ENCODE measurements at places on chromosomes 1 and 21.

- H3K27me3 ChIP-seq, result no peaks in the 10 kb centered on the region
- peak overlapping the region; percentile 63 for H3K27ac ChIP-seq
- H3K36me3 ChIP-seq, result no peaks in the 10 kb centered on the region
- H3K4me1 ChIP-seq, result no peaks in the 10 kb centered on the region
Measured at GRCh38 chr1:12178511-12178910, 11.7 kb downstream of the TNFRSF1B start.

DNA sequence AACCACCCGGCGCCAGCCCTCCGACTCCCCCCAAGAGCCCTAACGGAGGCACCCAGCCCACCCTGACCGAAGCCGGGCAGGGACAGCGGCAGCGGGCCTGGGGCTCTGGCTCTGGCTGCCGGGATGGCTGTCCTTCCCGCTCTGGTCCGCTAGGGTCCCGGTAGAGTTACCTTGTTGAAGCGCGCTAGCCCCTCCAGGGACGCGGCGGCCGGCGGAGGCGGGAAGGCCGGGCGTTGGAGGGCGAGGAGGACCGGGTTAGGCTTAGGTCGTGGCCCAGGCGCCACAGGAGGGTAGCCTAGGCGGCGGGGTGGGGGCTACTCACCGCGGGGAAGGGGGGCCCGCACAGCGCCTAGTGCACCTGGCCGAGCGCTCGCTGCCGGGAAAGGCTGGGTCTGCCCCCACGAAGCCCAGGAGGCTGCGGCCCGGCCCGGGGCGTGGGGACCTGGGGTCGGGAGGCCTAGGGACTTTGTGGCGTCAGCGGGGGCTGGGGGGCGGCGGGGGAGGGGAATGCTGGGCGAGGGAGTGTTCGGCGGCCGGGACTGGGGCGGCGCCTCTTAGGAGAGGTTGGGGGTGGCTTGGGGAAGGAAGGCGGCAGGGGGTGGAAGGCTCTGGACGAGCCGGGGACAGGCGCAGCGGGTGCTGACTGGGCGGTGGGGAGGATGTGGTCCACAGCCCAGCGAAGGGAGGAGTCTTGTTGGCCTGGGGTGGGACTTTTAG lies at the start of gene TRIM17:
Gene TRIM17 (minus strand): TSS at position 645 of the 717 bp plus-strand sequence. CDS start 1,789 bp downstream, outside the sequence.
- peak within 1 kb of the TSS; percentile 44 for H3K4me3 ChIP-seq
- H3K4me1 ChIP-seq, result peaks cover 10% of the 10 kb centered on the region
- no peak for DNase-seq

DNA sequence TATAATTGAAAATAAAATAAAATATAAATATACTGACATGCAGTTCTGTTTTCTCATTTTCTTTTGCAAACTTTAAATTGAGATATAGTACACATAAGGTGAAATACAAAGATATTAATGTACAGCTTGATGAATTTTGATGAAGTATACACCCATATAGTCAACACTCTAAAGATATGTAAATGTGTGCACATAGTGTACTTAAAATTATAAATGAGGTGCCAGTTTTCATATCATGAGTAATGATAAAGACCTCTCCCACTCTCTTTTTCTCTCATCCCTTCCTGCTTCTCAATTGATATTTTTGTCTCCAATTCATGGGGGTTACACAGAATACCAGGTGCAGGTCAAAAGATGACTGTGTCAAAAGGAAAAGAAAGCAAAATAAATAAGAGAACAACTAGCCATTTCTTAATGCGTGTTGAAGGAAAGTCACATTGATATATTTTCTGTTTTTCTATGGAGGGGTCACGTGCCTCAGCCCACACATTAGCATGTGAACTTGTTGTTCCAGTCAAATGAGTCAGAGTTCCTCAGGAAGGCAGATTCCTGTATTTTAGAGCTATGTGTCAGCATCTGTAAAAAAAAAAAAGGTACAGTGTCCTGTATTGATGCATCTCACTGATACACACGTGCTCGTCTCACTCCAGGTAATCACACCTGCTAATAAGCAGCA lies 64.3 kb upstream of the HOOK1 start:
- no peak overlapping the region for H3K4me3 ChIP-seq
- H3K27me3 ChIP-seq, result no peaks in the 10 kb centered on the region
- H3K36me3 ChIP-seq, result no peaks in the 10 kb centered on the region
- no peak overlapping the region for H3K27ac ChIP-seq
- H3K4me1 ChIP-seq, result peaks cover 3% of the 10 kb centered on the region
- peak; percentile 69 for DNase-seq

- no peak for DNase-seq
- H3K27ac ChIP-seq, result no peak overlapping the region
- H3K27me3 ChIP-seq, result no peaks in the 10 kb centered on the region
- no peaks in the 10 kb centered on the region for H3K4me1 ChIP-seq
- H3K4me3 ChIP-seq, result no peak overlapping the region
Measured at GRCh38 chr21:36171741-36172331, 15.2 kb downstream of the DOP1B start.

DNA sequence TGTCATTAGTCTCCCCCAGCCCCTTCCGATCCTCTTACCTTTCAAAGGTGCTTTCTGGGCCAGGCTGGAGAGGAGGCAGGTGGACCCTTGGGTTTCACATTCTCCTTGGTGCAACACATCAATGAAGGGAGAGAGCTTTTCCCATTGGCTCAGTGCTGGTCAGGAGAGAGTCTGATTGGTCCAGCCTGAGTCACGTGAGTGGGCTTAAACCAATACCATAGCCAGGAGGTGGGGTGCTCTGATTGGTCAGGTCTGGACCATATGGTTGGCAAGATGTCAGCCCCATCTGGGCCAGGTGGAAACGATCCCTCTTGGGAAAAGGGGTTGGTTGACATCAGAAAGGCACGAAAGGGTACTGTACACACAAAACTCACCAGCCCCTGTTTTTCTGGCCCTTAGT lies 44.8 kb upstream of the ABCG1 start:
- no peaks in the 10 kb centered on the region for H3K36me3 ChIP-seq
- H3K27ac ChIP-seq, result no peak overlapping the region
- no peak for DNase-seq
- no peaks in the 10 kb centered on the region for H3K27me3 ChIP-seq

DNA sequence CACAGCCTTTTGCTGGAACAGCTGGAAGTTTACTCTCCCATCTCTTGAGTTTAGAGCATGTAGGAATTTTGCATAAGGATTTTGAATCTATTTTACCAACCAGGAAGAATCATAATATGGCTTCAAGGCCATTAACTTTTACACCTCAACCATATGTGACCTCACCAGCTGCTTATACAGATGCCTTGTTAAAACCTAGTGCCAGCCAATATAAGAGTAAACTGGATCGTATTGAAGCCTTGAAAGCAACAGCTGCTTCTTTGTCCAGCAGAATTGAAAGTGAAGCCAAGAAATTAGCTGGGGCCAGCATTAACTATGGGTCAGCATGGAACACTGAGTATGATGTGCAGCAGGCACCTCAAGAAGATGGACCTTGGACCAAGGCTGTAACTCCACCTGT lies 65.4 kb downstream of the CEP350 start:
- H3K4me1 ChIP-seq, result no peaks in the 10 kb centered on the region
- no peaks in the 10 kb centered on the region for H3K27me3 ChIP-seq
- no peak for DNase-seq
- H3K4me3 ChIP-seq, result no peak overlapping the region
- peaks cover 83% of the 10 kb centered on the region for H3K36me3 ChIP-seq
- no peak overlapping the region for H3K27ac ChIP-seq

DNA sequence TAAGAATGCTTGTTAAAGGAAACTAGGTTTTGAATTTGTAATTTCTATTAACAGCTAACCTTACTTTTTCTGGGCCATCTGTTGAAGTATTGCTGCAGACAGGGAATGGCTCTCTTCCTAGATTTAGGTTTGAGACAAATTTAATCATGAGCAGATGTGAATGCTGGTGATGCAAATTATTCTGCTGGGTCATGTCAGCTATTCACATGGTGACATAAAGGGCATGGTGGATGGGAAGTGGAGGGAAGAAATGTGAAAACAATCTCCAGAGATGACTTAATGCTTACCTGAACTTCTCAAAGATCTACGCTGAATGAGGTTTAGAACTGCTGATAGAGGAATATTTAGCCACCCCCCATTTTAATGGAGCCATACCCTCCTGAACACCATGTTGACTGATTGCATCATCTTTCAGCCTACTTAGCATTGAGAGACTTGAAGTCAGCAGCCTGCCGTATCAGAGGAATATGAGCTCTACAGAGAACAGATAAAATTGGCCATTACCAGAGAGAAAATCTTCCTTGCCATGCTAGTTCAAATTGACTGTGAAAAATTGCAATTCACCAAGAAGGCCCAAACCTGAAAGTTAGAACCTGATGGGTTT lies 138.8 kb downstream of the HHAT start:
- no peaks in the 10 kb centered on the region for H3K27me3 ChIP-seq
- H3K4me1 ChIP-seq, result no peaks in the 10 kb centered on the region
- no peak for DNase-seq
- no peak overlapping the region for H3K4me3 ChIP-seq
- no peak overlapping the region for H3K27ac ChIP-seq
- H3K36me3 ChIP-seq, result no peaks in the 10 kb centered on the region

- no peaks in the 10 kb centered on the region for H3K27me3 ChIP-seq
- DNase-seq, result no peak
- H3K27ac ChIP-seq, result no peak overlapping the region
- H3K4me1 ChIP-seq, result no peaks in the 10 kb centered on the region
- no peak overlapping the region for H3K4me3 ChIP-seq
- H3K36me3 ChIP-seq, result no peaks in the 10 kb centered on the region
Measured at GRCh38 chr1:175629318-175629694, 114.1 kb downstream of the TNR start.

DNA sequence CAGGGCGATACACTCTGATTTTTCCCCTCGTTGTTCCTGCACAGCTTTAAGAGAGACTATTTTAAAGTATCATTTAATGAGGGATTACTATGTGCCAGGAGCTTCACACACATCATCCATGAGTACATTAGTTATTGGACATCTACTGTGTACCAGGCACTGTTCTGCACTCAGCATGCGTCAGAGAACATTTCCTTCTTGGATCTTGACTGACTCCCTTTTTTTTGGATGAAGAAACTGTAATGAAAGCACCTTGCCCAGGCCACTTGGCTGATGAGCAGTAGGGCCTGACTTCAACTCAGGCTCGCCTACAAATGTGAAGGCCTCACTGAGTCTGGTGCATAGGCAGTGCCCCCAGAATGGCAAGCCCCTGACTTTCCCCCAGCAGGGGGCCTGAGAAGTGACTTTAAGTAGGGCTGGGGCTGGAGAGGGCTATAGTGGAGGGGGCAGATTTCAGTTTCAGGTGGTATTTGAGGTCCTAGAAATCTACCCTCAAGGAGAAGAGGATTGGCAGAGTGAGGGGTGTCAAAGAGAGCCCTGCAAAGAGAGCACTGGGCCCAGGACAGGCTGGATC lies 50.0 kb downstream of the PTPRU start:
- no peak overlapping the region for H3K4me3 ChIP-seq
- no peaks in the 10 kb centered on the region for H3K4me1 ChIP-seq
- H3K27me3 ChIP-seq, result no peaks in the 10 kb centered on the region
- H3K36me3 ChIP-seq, result peaks cover 23% of the 10 kb centered on the region

GRCh38 chr1:110068646-110069403 lies 1.6 kb downstream of the ALX3 start:
- DNase-seq, result no peak
- peak overlapping the region; percentile 29 for H3K4me3 ChIP-seq
- peaks cover 31% of the 10 kb centered on the region for H3K27me3 ChIP-seq
- no peaks in the 10 kb centered on the region for H3K36me3 ChIP-seq

DNA sequence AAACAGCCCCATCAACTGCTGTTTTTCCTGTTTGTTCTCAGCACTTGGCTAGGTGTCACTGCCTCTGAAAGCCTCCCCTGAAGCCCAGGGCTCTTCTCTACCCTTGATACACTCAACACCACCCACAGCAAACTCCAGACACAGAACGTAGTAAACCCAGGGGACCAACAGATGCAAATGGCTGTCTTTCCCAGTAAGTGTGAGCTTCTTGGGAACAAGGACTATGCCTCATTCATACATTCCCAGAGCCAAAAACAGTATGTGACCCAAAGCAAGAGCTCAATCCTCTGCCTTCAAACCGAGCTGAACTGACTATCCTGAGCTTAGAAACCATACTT lies 4.4 kb downstream of the LBR start:
- H3K4me3 ChIP-seq, result no peak overlapping the region
- peaks cover 26% of the 10 kb centered on the region for H3K4me1 ChIP-seq
- peaks cover 8% of the 10 kb centered on the region for H3K36me3 ChIP-seq
- H3K27me3 ChIP-seq, result no peaks in the 10 kb centered on the region
- no peak for DNase-seq

DNA sequence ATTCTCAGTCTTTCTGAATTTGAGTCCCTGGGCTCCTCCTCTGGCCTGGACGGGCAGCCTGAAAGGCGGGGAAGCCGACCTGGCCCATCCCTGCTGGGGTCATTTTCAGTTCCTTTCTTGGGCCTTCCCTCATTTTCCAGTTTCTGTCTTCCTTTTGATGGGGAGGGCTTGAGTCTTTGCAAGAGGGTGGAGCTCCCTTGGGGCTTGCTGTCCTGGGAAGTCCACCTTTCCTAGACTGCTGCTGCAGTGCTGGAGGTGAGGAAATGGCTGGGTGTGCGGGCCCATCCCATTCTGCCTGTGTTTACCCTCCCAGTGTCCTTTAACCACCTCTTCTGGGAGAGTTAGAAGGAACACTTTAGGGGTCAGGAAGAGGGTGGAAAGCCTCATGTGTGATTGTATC lies 40.4 kb upstream of the SYNC start:
- H3K4me3 ChIP-seq, result peak overlapping the region; percentile 99
- no peaks in the 10 kb centered on the region for H3K36me3 ChIP-seq
- DNase-seq, result no peak
- peak overlapping the region; percentile 93 for H3K27ac ChIP-seq
- H3K27me3 ChIP-seq, result no peaks in the 10 kb centered on the region

GRCh38 chr1:29280409-29281131 lies 44.2 kb downstream of the PTPRU start:
- DNase-seq, result no peak
- H3K27me3 ChIP-seq, result no peaks in the 10 kb centered on the region
- H3K4me3 ChIP-seq, result no peak overlapping the region

GRCh38 chr1:63674238-63674864 lies 81.1 kb downstream of the PGM1 start:
- no peaks in the 10 kb centered on the region for H3K36me3 ChIP-seq
- H3K27ac ChIP-seq, result peak overlapping the region; percentile 70
- H3K4me3 ChIP-seq, result no peak overlapping the region

GRCh38 chr1:57551476-57551875 lies 127.6 kb upstream of the DAB1 start:
- no peaks in the 10 kb centered on the region for H3K36me3 ChIP-seq
- no peak overlapping the region for H3K27ac ChIP-seq
- H3K27me3 ChIP-seq, result no peaks in the 10 kb centered on the region
- no peak for DNase-seq

DNA sequence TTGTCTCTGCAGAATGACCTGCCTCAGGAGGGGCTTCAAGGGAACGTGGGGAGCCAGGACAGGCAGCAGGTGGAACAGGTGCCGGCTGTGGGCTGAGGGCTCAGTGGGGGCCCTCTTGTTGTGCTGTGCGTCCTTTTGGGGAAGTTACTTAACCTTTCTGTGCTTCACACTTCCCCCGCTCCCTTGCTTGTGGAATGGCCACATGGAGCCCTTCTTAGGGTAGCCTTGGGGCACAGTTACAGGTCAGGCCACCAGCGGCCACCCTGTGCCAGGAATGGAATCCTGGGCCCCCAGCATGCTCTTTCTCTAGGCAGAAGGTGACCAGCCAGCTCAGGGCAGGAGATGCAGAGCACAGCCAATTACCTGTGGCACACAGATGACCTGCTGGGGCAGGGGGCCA lies 2.6 kb downstream of the IKBKE start:
- DNase-seq, result no peak
- H3K4me3 ChIP-seq, result no peak overlapping the region
- no peak overlapping the region for H3K27ac ChIP-seq

- no peak overlapping the region for H3K4me3 ChIP-seq
- H3K27me3 ChIP-seq, result no peaks in the 10 kb centered on the region
- no peaks in the 10 kb centered on the region for H3K36me3 ChIP-seq
- no peak overlapping the region for H3K27ac ChIP-seq
- H3K4me1 ChIP-seq, result no peaks in the 10 kb centered on the region
Measured at GRCh38 chr21:29849735-29850176, 90.0 kb downstream of the GRIK1 start.

All from ascending aorta (tissue), 2 donors.